ENCODE measurements at places on chromosomes 5 and 9. TPM values are rescaled to one million over a fixed set of nuclear protein-coding genes. Genes with fewer than 3 reads are reported as not detected.

The DOCK2 gene
- total RNA-seq: 10.4 TPM

The FBN2 gene
- total RNA-seq: 70.8 TPM

The ZNF608 gene
- 2.1 TPM for total RNA-seq

DNA sequence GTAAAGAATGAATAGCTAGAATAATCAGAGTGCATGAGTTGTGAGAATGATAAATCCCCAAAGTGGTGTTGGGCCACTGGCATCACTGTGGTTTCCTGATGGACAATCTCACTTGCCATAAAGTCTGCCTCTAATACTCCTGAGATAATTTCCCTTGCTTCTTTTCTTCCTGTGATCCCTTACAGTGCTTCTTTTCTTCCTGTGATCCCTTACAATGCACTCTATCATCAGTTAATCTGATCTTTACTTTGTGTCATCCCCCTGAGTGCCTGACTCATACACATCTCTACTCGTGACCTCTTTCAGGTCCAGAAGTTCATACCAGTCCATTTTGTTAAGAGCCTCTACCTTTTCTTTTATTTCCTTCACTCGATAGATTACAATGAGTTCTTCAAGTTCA is 418.3 kb downstream of the HCN1 start:
- no peak for DNase-seq

DNA sequence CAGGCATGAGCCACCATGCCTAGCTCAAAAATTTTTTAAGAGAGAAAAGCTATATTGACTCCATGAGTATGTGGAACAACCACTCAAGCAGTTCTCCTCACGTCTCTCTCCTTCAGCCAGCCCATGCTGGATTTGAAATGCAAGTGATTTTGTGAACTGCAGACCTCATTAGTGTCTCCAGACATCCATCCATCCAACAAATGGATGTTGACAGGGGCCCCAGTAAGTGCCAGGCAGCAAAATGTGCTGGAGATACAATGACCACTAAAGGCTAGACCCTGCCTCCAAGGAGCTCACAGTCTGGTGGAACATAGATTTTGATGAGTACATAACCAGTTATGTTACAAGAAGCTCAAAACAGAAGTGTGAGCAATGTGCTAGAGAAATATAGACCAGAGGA is 37.1 kb upstream of the PPARGC1B start:
- no peak for DNase-seq

DNA sequence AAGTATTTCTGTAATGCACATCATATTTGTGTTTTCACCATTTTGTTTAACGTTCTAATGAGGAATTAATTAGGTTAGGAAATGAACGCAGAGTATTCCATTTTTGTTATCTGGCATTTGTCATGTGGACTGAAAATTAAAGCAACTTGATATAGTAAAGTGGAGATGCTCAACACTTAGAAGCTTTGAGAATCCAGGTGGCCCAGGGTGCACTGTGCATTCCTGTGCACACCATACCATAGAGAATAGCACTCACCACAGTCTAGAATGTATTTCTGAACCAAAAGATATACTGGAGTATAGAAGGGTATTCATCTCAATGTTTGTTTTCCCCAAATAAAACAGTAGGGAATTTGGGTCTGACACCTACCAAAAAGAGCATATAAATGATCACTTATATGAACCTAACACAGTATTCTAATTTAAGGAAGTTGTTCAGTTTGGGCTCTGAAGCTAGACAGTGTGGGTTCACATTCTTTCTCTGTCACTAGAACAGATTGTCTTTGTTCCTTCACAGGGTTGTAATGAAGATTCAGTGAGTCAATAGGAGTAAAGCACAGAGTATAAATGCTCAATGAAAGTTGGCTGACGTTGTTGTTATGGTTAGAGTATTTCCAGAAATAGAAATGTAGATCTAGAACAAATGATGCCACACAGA is 125.6 kb upstream of the DMRT1 start:
- DNase-seq: peak; percentile 69

GRCh38 chr9:976943-977837 is 735 bp downstream of the DMRT3 start:
- DNase-seq: no peak

- DNase-seq: no peak
These were observed 27.6 kb downstream of the ADAMTS2 start for GRCh38 chr5:179317411-179318220.

- DNase-seq: no peak
These were observed 18.1 kb downstream of the HMCN2 start for GRCh38 chr9:130283539-130284248.

DNA sequence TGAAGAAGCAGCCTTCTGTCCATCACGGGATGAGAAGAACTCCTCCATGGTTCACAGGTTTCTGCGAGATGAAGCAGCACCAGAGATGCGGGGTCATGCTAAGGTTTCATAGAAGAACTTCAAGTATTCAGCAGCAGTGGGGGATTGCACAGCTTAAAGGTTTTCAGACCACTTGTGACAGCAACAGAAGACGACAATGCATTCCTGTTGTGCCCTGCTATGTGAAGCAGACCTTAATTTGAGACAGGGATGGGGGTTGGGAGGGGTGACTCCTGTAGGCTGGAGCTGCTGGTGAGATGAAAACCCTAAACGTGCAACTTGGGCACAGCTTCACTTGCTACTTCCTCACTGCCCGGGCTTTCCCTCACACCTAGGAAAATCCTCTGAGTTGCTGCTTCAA is 256.0 kb downstream of the SLIT3 start:
- DNase-seq: no peak

DNA sequence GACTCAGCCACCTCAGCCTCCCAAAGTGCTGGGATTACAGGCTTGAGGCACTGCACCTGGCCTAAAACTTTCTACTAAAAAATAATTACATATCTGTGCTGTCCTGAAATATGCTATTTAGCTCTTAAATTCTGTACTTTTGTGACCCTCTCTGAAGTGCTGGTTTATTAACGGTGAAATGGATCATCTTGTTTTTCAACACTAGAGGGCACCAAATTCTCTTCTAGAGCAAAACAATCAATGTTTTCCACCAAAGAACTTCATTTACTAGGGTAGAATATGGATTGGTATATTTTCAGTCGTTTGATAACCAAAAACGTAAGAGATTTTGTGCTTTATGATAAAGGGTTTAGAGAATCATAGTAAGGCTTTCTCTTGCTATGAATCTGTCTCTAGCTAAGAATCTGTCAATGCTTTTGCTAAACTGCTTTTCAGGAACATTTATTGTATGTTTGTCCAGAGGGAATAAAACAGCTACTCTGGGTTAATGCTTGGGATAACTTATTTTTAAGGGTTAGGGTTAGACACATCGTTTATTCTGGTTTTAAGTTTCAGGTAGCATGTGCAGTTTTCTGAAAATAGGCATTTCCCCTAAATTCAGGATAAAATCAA is 63.6 kb downstream of the RNF180 start:
- DNase-seq: peak; percentile 59

All from GM23248 (cell line).